Tibial nerve (tissue), 4 donors: ENCODE measurements at places on chromosomes 6 and 20.

- no peak for DNase-seq
Measured at GRCh38 chr6:32692019-32692418, 25.6 kb upstream of the HLA-DQB1 start.

DNA sequence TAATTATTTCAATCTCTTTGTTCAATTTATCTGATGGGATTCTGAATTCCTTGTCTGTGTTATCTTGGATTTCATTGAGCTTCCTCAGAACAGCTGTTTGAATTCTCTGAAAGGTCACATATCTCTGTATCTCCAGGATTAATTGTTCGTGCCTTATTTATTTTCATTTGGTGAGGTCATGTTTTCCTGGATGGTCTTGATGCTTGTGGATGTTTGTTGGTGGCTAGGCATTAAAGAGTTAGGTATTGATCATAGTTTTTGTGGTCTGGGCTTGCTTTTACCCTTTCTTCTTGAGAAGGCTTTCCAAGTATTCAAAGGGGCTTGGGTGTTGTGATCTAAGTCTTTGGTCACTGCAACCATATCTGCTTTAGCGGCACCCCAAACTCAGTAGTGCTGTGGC, 39.4 kb upstream of the SCP2D1 start:
- no peak for DNase-seq

- no peak for DNase-seq
Measured at GRCh38 chr6:21423106-21423854, 170.3 kb upstream of the SOX4 start.

DNA sequence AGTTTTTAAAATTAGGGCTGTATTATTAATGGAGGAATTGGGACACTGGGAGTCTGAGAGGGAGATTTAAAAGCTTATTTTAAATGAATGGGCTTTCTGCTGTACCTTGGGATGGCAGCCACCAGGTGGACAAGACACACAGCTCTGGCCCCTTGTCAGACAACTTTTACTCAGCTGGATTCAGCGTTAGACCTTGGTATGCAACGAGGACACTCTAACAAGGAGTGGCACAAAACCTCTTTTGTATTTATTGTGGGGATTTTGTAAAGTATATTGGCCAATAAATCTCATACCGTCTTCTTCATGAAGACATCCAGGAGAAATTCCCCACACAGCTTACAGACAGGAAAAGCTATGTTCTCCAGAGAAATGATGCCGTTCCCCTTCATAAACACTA, 105.7 kb downstream of the LCA5 start:
- no peak for DNase-seq

GRCh38 chr20:50023116-50023805, 40.5 kb downstream of the SNAI1 start:
- DNase-seq: no peak

DNA sequence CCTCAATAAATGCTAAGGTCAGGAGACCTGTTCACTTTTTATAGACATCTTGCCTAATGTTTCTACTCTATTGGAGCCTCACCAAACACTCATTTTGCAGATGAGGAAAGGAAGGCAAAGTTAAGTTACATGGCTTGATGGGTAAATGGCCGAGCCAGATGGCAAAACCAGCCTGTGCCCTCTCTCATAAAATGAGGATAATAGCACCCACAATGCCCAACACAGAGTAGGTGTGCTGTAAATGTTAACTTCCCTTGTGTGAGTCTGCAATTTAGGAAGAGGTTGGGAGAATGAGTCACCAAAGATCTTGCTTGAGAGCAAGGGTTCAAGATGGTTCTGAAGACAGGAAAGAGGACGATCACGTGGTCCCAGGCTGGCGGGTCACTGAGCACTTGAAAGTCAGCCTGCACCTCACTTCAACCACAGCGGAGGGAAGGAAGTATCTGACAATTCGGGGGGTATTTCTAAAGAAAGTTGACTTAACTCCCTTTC, 3.3 kb downstream of the KCNK5 start:
- no peak for DNase-seq

DNA sequence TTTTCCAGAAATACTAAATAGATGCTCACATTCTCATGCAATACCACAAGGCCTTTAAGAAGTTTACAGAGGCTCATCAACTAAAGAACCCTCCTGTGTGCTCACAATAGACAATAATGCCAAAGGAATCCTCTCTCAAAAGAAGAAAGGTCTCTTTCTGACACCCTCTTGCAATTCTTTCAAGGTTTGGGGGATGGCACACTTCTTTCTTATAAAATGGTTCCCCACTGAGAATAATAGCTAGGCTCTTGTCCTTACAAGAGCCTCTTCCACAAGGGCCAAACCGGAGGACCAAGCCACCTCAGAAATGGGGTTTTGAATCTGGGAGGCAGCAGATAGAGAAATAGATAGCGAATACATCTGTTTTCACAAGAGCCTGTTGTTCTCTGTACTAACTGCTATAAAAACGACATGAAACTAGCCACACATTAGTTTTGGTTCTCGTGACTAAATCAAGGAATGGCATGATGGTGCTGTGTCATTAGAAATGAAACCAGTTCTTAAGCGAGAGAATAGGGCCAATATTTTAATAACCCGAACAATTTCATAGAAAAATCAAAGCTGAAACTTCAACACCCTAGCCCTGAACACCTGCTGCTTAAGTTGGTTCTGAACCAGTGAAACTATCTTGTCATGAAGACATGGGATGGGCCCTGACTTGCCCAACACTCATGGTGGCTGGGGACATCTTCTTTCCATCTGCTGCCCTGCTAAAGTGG, 81.1 kb downstream of the PRDM1 start:
- no peak for DNase-seq

- no peak for DNase-seq
Measured at GRCh38 chr6:2216794-2217383, 28.5 kb downstream of the GMDS start.

GRCh38 chr6:87444362-87444761, 28.4 kb upstream of the SLC35A1 start:
- DNase-seq: no peak

GRCh38 chr6:109316909-109317308, 65.4 kb downstream of the CD164 start:
- no peak for DNase-seq

GRCh38 chr20:32454164-32455145, 96.3 kb downstream of the ASXL1 start:
- no peak for DNase-seq

GRCh38 chr20:2261046-2261485, 34.7 kb upstream of the TGM3 start:
- no peak for DNase-seq

DNA sequence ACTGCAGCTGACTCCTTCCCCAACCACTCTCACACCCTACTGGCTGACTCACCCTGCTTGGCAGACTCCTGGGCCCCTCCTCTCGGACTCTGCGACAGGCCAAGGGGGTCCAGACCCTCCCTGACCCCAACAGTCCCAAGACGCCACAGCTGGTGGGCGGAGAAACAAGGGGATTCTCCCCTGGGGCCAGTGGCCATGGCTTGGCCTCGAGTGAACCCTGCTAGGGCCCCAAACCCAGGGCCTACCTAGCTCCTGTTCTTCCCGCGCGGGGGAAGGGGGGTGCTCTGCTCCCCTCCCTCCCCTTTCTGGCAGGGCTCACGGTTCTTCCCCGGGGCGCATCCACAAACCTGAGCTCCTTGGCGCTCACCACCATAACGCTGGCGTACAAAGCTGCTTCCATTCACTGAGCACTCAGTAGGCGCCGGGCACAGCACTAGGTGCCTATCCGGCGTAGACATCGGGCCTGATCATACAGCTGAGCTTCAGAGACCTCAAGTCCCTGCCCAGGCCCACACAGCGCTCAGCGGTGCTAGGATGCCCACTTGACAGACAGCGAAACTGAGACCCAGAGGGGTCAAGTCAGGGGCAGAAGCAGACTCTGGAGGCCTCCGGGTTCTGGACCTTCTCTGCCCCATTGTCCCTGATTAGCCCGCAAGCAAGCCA, 597 bp downstream of the ADA start:
- no peak for DNase-seq

DNA sequence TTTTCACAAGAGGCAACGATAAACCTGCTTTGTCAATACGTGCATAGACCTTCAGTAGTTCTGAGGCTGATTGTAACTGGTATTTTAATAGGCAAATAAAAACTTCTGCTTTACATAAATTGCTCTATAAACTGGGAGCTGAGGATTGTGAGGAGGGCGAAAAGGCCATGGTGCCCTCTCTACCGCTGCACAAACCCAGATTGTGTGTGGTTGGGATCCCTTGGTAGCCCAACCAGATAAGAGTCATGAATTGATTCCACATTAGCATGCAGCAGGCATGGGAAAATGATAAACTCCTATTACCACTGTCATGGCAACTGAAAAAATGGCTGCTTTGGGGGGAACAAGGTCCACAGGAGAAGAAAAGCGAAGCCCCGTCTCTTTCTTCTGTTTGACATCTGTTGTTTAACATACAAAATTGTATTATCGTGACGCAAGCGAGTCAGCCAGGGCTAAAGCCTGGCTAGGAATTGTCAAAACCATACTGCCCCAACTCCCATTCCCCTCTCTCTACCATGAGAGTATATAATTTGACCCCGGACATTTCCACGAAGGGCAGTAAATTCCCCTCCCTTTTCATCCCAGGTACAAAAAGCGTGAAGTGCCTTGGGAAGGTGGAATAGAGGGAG, 157.8 kb upstream of the SALL4 start:
- DNase-seq: no peak

- peak; percentile 58 for DNase-seq
Measured at GRCh38 chr20:38221119-38221589, 39.4 kb downstream of the KIAA1755 start.

- DNase-seq: peak; percentile 43
Measured at GRCh38 chr6:165729307-165729936, 66.4 kb upstream of the PDE10A start.

DNA sequence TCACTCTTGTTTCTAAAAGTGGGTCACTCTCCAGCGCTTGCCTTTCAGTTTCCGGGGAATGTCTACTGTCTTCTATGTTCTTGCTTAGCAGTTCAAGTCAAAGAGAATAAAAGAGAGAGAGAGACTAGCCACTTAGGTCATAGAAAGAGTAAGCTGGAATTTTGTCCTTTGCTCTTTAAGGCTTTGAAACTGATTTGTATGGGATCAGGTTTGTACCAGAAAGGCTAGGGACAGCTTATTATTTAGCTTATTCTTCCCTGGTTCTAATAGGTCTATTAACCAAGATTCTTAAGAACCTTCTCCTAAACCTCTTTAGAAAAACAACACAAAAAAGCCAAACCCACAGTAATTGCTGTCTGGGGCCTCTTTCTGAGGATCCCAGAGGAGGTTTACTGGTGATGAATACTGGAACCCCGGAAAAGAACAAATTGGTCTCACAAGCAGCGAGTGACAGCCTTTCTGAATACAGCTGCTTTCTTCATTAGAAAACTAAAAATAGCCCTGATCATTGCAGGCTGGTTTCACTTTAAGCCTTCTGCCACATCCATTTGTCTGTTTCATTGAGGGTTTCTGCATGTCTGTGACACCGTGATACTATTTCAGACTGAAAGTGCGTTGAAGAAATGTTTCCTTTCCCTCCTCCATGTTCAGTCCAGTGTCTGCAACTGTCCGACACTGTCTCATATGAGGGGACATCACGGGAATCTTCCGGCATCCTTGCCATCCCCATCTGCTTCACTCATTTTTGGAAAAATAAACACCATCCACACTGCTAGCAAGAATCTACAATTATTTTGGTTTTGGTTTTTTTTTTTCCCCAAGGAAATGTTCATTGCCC, 75.1 kb upstream of the ATXN1 start:
- DNase-seq: no peak

GRCh38 chr20:63167918-63168520, 47.9 kb downstream of the YTHDF1 start:
- no peak for DNase-seq

DNA sequence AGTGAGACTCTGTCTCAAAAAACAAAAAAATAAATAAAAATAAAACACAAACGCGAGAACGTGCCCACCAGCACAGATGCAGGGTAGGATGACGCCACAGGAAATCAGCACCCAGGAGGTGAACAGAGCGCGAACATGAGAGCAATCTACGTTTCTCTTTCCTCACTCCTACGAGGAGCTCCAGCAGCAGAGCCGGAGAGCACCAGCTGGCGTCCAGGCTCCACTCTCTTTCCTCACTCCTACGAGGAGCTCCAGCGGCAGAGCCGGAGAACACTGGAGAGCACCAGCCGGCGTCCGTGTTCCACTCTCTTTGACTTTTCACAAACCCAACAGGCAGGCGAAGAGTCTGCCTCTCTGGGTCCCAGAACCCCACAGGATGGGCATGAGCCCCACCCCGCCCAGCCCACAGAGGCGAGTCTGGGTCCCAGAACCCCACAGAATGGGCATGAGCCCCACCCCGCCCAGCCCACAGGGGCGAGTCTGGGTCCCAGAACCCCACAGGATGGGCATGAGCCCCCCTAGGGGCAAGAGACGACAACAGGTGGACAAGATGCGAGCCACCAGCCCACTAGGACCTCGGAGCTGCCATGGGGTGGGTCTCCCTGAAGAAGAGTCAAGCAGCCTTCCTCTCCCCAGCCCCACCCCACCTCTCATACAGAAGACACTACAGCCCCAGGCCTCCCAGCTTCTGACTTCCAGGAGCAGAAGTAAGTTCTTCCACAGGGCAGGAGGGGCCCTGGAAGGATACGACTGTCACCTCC, 20.2 kb downstream of the ZBTB46 start:
- no peak for DNase-seq

DNA sequence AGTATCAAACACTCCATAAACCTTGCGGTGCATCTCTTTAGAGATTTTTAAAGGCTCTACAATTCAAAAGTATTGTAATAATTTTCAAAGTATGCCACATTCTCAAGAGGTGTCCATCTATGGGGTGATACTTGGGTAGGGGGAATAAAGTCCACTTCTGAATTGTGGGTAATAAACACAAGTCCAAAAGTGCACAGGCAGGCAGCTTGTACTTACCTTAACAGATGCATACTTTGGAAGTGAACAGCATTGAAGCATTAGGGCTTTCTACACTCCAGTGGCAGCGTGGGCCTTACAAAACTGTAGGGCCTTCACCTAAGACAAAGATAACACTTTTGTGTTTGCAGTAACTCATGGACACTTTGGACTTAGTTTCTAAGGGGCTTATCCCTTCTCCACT, 58.6 kb downstream of the AIG1 start:
- DNase-seq: no peak

DNA sequence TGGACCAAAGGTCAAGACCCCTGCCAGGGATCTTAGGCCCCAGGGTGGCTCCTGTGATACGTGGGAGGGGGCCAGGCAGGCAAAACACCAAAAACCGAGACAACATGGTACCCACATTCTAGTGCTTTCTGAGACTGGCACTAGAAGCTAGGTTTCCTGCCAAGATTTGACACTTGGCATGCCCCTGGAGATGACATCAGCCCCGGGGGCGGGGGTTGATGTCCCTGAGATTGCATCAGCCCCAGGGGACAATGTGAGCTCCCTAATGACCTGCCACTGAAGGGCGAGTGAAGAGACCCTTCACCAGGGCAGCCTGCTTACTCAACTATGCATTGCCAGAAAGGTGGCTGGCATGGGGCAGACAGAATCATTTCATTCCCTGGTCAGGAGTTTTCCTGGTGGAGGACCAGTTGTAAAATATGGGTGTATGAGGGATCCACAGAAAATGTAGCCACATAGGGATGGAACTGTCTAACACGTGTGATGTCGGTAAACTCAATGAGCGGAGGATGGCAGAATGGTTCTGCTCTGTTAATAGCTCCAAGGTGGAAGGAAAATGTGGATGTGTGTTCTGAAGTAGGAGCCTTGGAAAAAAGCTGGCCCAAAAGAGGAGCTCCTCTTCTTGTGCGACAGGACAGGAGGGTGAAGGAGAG, 219.7 kb downstream of the UNC5CL start:
- no peak for DNase-seq
